ENCODE measurements at places on chromosomes 7 and 10.

- H3K27ac ChIP-seq, result no peak overlapping the region
- peaks cover 66% of the 10 kb centered on the region for H3K36me3 ChIP-seq
- DNase-seq, result no peak
- no peak overlapping the region for H3K4me3 ChIP-seq
- H3K4me1 ChIP-seq, result peaks cover 85% of the 10 kb centered on the region
- no peaks in the 10 kb centered on the region for H3K27me3 ChIP-seq
Observed at GRCh38 chr10:26468291-26468690, 30.1 kb downstream of the APBB1IP start.

DNA sequence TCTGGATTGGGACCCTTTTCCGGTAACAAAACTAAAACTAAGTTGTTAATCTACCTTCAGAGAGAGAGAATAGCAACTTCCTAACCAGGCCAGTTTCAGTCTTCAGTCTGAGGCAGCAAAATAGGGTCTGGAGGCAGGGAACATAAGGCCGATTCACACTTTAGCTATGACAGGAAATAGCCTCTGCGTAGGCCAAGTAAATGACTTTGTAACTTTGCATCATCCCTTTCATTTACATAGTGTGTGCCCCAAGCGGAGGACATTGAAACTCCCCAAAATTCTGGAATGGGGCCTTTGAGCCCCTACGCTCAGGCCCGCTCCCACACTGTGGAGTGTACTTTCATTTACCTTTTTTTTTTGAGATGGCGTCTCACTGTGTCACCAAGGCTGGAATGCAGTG lies 1.7 kb upstream of the UPP1 start:
- no peaks in the 10 kb centered on the region for H3K27me3 ChIP-seq
- H3K36me3 ChIP-seq, result peaks cover 34% of the 10 kb centered on the region
- H3K4me1 ChIP-seq, result peaks cover 80% of the 10 kb centered on the region
- DNase-seq, result no peak
- peak overlapping the region; percentile 92 for H3K27ac ChIP-seq
- H3K4me3 ChIP-seq, result peak overlapping the region; percentile 89

DNA sequence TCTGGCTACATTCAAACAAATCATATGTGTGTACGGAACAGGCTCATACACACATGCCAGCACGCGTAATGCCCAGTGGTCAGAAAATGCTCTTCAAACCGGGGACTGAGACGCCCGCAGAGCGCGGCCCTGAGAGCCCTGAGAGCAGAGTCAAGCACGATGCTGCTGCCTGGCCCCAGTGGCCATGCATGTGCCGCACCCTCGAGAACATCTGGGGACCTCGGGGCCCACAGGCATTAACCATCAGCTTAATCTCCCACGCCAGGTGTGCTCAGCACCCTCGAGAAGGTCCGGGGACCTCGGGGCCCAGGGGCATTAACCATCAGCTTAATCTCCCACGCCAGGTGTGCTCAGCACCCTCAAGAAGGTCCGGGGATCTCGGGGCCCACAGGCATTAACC lies 163.1 kb downstream of the PTPRN2 start:
- no peak overlapping the region for H3K27ac ChIP-seq
- H3K4me3 ChIP-seq, result no peak overlapping the region
- no peaks in the 10 kb centered on the region for H3K27me3 ChIP-seq
- H3K4me1 ChIP-seq, result no peaks in the 10 kb centered on the region

DNA sequence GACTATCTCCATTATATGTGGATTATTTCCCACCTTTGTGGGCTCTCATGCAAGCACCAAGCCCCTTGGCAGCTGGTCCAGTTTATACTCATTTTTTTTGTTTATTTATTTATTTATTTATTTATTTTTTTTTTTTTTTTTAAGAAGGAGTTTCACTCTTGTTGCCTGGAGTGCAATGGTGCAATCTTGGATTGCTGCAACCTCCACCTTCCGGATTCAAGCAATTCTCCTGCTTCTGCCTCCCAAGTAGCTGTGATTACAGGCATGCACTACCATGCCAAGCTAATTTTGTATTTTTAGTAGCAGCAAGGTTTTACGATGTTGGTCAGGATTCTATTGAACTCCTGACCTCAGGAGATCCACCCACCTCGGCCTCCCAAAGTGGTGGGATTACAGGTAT lies 2.8 kb downstream of the PRTFDC1 start:
- H3K4me3 ChIP-seq, result no peak overlapping the region
- peaks cover 26% of the 10 kb centered on the region for H3K4me1 ChIP-seq
- H3K27me3 ChIP-seq, result no peaks in the 10 kb centered on the region
- DNase-seq, result no peak
- H3K36me3 ChIP-seq, result no peaks in the 10 kb centered on the region
- H3K27ac ChIP-seq, result no peak overlapping the region

DNA sequence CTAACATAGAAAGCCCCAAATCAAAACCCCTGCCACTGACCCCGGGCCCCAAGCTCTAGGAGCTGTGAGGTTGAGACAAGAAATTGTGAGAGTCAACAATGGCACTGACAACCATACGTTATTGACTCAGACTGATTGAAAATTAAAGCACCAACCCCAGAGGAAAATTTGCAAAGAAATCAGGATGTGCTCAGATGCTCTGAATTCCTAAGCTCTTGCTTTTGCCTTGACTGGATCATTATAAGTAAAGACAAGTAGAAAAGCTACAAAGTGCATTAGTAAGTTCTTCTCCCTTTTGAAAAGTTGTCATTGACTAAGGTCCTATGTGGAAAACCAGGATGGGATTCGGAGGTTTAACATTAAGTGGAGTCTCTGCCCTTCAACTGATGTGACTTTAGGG lies 130.2 kb downstream of the SAMD9 start:
- no peaks in the 10 kb centered on the region for H3K27me3 ChIP-seq
- no peak overlapping the region for H3K27ac ChIP-seq
- H3K36me3 ChIP-seq, result no peaks in the 10 kb centered on the region
- peaks cover 2% of the 10 kb centered on the region for H3K4me1 ChIP-seq
- no peak for DNase-seq

DNA sequence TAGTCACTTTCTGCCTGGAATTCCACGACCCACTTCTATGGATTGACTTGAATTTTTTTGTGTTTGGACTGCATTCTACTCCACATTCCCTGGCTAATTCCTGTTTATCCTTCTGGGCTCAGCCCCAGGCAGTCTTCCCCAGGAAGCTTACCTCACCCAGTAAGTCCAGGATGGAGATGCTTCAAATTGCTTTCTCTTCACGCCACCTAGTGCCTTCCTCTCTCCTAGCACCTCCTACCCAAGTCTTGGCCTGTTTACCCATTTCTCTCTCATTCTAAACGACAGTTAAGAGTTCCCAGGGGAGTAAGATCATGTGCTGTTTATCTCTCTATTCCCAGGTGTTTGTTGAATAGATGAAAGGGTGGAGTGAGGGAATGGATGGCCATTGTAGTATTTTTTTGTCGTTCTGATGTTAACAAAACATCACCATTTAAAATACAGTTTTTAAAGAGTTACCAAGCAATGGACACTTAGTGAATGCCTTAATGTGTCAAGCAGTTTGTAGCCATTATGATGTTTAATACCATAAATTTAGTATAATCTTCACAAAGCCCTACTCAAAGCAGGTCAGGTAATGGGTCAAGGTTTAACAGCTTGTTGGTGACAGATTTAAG lies 45.5 kb upstream of the TARP start:
- no peak overlapping the region for H3K27ac ChIP-seq
- H3K4me3 ChIP-seq, result no peak overlapping the region
- H3K27me3 ChIP-seq, result no peaks in the 10 kb centered on the region
- peaks cover 32% of the 10 kb centered on the region for H3K4me1 ChIP-seq
- H3K36me3 ChIP-seq, result no peaks in the 10 kb centered on the region

- H3K4me3 ChIP-seq, result no peak overlapping the region
- H3K36me3 ChIP-seq, result peaks cover 5% of the 10 kb centered on the region
- H3K4me1 ChIP-seq, result peaks cover 44% of the 10 kb centered on the region
- H3K27ac ChIP-seq, result no peak overlapping the region
- DNase-seq, result no peak
Observed at GRCh38 chr10:3877211-3878000, 92.4 kb upstream of the KLF6 start.

GRCh38 chr7:34093276-34093675 lies 187.9 kb downstream of the BMPER start:
- no peak overlapping the region for H3K27ac ChIP-seq
- no peak for DNase-seq
- H3K36me3 ChIP-seq, result no peaks in the 10 kb centered on the region
- H3K4me1 ChIP-seq, result no peaks in the 10 kb centered on the region

DNA sequence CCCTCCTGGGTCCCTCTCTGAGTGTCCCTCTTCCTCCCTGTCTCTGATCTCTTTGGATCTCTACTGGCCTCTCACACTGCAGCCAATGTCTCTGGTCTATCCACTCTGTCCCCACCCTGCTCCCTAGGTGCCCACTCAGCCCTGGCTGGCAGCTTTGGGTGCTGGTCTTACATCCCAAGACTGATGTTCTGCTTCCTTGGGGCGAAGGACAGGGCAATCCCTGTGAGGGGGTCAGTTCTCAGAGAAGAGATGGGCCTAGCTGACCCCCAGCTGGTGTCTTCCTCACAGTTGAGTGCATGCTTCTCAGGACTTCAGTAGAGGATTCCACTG lies 51.7 kb upstream of the CAMK2B start:
- H3K4me1 ChIP-seq, result no peaks in the 10 kb centered on the region
- no peak overlapping the region for H3K4me3 ChIP-seq
- no peak overlapping the region for H3K27ac ChIP-seq
- no peaks in the 10 kb centered on the region for H3K36me3 ChIP-seq
- no peak for DNase-seq

DNA sequence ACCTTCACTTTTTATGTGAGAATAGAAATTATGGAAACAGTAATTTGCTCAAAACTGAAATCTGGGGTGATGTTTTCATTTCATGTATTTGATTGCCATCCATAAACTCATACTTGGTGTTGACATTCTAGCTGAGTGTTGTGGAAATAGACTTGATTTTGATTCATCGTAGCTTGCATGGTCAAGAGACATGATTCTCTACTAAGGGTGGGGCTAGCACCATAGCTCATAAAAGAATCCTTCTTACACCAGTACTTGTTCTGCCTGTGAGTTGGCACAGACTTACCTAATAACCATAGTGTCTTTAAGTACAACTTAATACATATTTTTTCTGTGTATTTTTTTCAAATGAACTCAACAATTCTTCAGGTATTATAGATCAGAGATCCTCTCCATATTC lies 36.6 kb downstream of the RAB18 start:
- no peak overlapping the region for H3K27ac ChIP-seq
- no peak for DNase-seq
- peaks cover 29% of the 10 kb centered on the region for H3K36me3 ChIP-seq
- H3K4me3 ChIP-seq, result no peak overlapping the region
- peaks cover 27% of the 10 kb centered on the region for H3K4me1 ChIP-seq
- no peaks in the 10 kb centered on the region for H3K27me3 ChIP-seq

GRCh38 chr10:122421054-122421625 lies 33.3 kb upstream of the ARMS2 start:
- H3K36me3 ChIP-seq, result peaks cover 24% of the 10 kb centered on the region
- no peak for DNase-seq
- H3K4me3 ChIP-seq, result no peak overlapping the region
- H3K27me3 ChIP-seq, result no peaks in the 10 kb centered on the region
- H3K27ac ChIP-seq, result no peak overlapping the region

- DNase-seq, result no peak
- peaks cover 32% of the 10 kb centered on the region for H3K27me3 ChIP-seq
- H3K27ac ChIP-seq, result no peak overlapping the region
Observed at GRCh38 chr7:129773871-129774270, 162.4 kb downstream of the NRF1 start.

GRCh38 chr10:68870545-68871104 lies 30.5 kb upstream of the DDX50 start:
- H3K27me3 ChIP-seq, result no peaks in the 10 kb centered on the region
- peaks cover 6% of the 10 kb centered on the region for H3K4me1 ChIP-seq
- no peak overlapping the region for H3K27ac ChIP-seq
- no peak overlapping the region for H3K4me3 ChIP-seq
- H3K36me3 ChIP-seq, result no peaks in the 10 kb centered on the region
- DNase-seq, result peak; percentile 11

GRCh38 chr10:132408367-132408781 lies 11.4 kb downstream of the PWWP2B start:
- H3K4me1 ChIP-seq, result peaks cover 8% of the 10 kb centered on the region
- peak; percentile 26 for DNase-seq
- H3K36me3 ChIP-seq, result peaks cover 3% of the 10 kb centered on the region
- no peaks in the 10 kb centered on the region for H3K27me3 ChIP-seq
- H3K4me3 ChIP-seq, result no peak overlapping the region

GRCh38 chr10:45302573-45302972 lies 12.8 kb downstream of the OR13A1 start:
- no peak overlapping the region for H3K27ac ChIP-seq
- no peak for DNase-seq
- H3K27me3 ChIP-seq, result peaks cover 32% of the 10 kb centered on the region
- no peaks in the 10 kb centered on the region for H3K36me3 ChIP-seq
- no peak overlapping the region for H3K4me3 ChIP-seq

DNA sequence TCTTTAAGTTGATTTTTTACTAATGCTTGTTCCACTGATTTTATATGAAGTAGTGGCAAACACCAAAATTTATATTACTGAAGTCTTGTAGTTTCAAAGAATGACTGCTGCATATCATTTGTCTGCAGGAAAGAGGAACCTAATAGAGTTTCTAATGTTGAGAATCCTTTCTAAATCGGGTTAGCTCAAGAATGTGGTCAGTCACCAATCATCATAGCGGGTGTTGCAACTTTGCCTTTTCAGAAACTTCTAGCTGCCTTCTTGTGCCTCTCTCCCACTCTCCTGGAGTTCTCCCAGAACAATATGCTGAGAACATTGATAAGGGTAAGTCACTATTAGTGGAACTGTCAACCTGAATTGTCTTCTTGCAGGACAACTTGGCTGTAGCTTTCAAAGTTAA lies 524.8 kb upstream of the SORCS1 start:
- no peaks in the 10 kb centered on the region for H3K36me3 ChIP-seq
- no peak for DNase-seq
- no peak overlapping the region for H3K27ac ChIP-seq
- H3K4me3 ChIP-seq, result no peak overlapping the region
- H3K27me3 ChIP-seq, result no peaks in the 10 kb centered on the region

DNA sequence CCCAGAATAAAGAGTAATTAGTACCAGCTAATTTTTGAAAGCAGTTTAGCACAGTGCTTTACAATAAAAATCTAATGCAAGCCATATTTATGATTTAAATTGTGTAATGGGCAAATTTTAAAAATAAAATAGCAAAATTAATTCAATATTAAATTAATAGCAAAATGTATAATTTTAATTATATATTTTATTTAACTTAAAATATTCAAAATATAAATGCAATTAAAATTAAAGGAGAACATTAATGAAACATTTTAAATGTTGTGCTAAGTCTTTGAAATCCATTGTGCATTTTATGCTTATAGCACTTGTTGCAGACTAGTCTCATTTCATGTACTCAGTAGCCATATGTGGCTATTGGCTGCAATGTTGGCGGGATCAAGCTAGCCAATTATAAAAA lies 367.6 kb downstream of the SUGCT start:
- H3K4me1 ChIP-seq, result no peaks in the 10 kb centered on the region
- H3K27ac ChIP-seq, result no peak overlapping the region
- H3K4me3 ChIP-seq, result no peak overlapping the region
- no peaks in the 10 kb centered on the region for H3K36me3 ChIP-seq
- peaks cover 2% of the 10 kb centered on the region for H3K27me3 ChIP-seq
- DNase-seq, result no peak

GRCh38 chr10:132514821-132515520 lies 22.6 kb upstream of the INPP5A start:
- H3K4me1 ChIP-seq, result no peaks in the 10 kb centered on the region
- H3K27ac ChIP-seq, result no peak overlapping the region
- no peak for DNase-seq
- H3K36me3 ChIP-seq, result no peaks in the 10 kb centered on the region
- H3K4me3 ChIP-seq, result no peak overlapping the region
